Substantia nigra (tissue), 51 donors: ENCODE measurements at places on chromosomes 2 and 18.

GRCh38 chr2:129712676-129712985, 266.8 kb upstream of the RAB6C start:
- no peak for DNase-seq

DNA sequence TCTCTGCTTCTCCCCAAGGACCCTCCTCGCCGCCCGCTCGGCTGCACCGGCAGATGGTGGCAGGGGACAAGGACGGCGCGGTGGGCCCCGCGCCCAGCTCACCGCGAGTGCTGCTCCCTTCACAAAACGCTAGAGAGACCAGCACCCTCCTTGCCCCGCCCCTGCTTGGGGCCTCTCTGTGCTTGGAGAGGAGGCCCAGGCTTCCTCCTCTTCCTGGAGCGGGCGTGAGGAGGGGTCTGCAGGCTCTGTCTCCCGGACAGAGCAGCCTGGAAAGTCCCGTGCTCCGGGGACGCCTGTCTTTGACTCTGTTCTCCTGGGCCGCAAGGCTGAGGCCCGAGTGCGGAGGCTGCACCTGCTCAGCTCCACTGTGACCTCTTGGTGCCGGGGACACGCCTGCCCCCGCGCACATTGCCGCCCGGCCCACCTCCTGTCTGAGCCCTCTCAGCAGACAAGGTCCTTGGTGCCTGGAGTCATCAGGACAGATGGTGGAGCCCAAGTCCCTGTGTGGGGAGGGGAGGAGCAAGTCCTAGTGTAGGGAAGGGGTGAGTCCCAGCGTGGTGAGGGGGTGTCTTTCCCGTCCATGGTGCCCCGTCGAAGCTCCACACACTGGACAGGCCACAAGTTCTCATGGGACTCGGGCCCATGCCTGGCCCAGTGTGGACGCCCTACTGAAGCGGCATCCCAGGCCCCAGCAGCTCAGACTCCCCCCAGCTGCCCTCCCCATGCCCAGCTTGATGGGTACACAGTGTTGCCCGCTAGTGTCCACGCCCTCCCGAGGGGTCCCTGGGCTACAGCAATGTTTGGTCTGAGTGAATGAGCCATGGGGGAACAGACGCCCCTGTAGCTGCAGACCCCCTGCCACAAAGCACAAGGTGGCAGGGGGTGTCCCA, 33.8 kb downstream of the RTP5 start:
- no peak for DNase-seq

GRCh38 chr2:196453613-196454047, 185.9 kb upstream of the CCDC150 start:
- DNase-seq = no peak

GRCh38 chr18:31243740-31244512, 74.0 kb upstream of the DSG1 start:
- no peak for DNase-seq

GRCh38 chr2:40700231-40700954, 248.5 kb upstream of the SLC8A1 start:
- no peak for DNase-seq

DNA sequence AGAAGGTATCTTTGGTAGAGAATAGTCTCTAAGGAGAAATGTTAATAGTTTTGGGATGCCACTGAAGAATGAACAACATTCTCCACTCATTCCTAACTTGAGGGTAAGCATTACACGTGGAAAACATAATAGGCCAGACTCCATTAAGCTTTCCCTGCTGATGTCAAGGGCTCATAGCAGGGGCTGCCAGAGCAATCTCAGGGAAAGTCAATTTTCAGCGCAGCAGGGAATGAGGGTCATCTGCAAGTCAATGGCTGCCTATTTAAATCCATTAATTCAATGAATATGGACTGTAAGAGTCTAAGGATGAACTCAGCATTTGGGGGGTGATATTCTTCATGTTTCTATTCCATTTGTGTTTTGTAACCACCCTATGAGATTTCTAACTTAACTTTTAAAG, 144.2 kb upstream of the ARL4C start:
- DNase-seq = no peak

- no peak for DNase-seq
These were observed 124.2 kb downstream of the AGAP1 start for GRCh38 chr2:235618039-235618438.

GRCh38 chr2:230758566-230759480, 46.2 kb downstream of the CAB39 start:
- DNase-seq = no peak

DNA sequence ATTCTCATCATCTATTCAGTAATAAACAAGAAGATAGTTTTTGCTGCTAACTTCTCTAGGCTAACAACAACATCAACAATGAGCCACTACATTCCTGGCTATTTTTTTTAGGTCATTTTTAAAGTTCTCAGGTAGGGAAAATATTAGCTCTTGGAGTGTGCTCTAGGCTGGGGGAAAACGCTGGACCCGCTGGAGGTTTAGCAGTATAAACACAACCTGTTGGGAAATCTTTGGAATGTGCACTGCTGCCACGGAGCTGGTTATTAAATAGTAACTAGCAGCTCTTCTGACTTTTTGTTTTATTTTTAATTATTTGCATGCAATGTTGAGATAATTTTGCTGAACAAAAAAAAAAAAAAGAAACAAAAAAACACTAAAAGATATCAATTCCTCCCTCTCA, 892.1 kb upstream of the ACVR2A start:
- DNase-seq = no peak

DNA sequence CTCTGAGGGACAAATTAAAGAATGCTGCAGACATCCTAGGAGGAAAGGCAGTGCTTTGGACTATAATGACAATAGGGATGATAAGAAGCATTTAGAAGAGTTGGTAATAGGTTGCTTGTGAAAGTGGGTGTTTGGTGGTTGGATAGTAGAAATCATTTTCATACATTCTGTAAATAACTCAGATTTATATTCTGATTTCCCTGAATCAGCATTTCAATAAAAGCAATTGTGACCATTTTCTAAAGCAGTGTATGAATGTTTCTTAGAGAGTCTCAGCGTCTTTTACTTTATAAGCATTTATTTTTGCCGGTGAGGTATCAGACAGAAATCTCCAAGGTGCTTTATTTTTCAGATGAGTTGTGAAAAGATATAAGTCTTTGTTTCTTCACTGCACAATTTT, 1099.0 kb upstream of the LRRTM1 start:
- DNase-seq = no peak

GRCh38 chr2:203636588-203637470, 69.6 kb upstream of the CD28 start:
- no peak for DNase-seq

DNA sequence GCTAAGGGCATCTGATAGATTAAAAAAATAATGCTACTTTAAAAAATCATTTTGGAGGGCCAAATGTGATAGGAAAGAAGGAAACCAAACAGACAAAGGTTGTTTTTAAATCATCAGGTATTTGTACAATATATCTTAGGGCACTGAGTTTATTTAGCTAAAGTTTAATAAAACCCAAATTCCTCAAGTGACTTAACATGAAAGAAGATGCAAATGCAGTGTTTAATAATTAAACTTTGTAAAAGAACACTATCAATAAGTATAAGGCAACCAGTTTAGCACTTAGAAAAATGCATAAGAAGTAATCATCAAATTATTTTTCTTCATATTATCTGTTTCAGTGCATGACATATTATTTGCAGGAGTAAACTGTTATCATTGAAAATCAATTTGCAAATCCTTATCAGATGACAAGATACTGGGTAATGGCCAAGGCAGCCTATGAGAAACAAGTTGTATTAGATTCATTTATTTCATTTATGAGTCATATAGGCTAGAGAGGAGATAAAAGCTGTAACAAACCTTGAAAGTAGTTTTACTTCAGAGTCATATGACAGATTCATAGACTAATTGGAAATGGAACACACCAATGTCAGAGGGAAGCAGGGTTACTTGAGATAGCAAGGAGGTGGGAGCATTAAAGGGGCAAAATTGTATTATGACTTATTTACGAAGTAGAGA, 165.5 kb downstream of the GCA start:
- DNase-seq = no peak

- DNase-seq = no peak
These were observed 21.2 kb upstream of the ODC1 start for GRCh38 chr2:10469301-10469700.

DNA sequence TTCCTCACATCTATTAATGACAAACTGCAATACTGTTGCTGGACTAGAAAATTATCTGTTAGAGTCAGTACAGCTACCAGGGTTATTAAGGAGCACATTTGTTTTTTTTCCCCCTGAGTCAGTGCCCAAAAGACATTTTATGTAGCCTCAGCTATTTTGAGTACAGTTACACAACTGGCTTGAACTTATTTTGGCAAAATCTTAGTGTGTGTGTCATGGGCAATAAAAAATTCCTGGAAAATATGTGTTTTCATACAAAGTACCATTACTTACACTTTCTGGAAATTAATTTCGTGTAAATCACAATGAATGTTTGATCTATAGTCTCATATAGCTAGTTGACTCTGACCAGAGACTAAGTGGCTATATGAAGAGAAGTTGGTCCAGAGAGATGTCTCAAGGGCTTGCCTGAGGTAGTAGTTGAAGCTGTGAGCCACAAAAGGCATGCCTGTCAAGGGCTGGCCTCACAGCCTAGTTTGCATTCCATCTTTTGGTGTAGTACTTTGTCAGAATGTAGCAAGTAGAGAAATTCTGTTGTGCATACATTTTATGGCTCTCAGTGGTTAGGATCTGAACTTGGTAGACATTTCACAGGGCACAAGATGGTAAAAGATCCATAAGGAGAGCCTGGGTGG, 283.4 kb downstream of the MTX2 start:
- no peak for DNase-seq

DNA sequence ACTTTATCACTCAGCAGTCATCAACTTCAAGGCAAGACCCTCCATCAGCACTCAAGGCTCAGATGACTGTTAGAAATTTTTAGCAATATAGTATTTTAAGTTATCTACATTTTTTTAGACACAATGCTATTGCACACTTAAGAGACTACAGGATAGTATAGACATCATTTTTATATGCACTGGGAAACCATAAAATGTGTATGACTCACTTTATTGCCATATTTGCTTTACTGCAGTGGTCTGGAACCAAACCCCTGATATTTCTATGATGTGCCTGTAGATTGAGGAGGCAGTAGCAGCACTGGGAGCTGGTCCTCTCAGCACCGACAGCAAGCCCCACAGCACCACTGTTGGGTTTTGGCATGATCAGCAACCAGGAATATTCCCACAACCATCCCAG, 264.8 kb upstream of the HNRNPA3 start:
- DNase-seq = no peak

- DNase-seq = peak; percentile 51
These were observed 2.6 kb downstream of the TET3 start for GRCh38 chr2:73987109-73987947.

- no peak for DNase-seq
These were observed 60.7 kb downstream of the TET3 start for GRCh38 chr2:74045454-74045853.

GRCh38 chr2:197097578-197098366, 171.3 kb upstream of the PGAP1 start:
- no peak for DNase-seq

DNA sequence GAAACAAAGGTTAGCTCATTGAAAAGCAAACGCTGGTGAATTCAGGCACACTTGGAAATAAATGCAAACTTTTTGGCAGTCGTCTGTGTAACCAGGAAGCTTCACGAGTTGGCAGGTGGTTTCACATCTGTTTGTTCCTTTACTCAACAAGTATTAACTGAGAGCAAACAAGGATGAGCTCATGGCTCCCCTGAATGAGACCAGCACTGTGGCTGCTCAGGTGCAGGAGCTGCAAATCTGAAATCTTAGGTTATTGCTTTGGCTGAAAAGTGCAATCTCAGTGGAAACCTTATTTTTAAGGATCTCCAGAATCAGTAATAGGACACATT, 46.3 kb downstream of the SH3RF3 start:
- no peak for DNase-seq

- no peak for DNase-seq
These were observed 270.2 kb downstream of the TGIF1 start for GRCh38 chr18:3720159-3720558.

- no peak for DNase-seq
These were observed 8.4 kb upstream of the NMI start for GRCh38 chr2:151297882-151298281.

DNA sequence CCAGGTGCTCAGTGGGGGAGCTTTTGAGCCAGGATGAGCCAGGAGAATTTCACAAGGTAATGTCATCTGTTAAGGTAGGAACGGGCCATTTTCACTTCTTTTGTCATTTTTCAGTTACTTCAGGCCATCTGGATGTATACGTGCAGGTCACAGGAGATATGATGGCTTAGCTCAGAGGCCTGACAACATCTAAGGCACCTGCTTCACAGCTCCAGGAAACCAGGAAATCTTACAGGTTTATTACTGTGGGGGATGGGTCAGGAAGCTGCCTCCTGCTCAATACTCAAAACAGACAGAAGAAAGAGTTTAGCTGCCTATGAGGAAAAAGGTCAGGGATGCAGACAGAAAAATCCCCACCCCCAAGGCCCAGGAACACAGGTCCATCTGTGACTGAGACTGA, 364.3 kb upstream of the LRP1B start:
- DNase-seq = no peak

DNA sequence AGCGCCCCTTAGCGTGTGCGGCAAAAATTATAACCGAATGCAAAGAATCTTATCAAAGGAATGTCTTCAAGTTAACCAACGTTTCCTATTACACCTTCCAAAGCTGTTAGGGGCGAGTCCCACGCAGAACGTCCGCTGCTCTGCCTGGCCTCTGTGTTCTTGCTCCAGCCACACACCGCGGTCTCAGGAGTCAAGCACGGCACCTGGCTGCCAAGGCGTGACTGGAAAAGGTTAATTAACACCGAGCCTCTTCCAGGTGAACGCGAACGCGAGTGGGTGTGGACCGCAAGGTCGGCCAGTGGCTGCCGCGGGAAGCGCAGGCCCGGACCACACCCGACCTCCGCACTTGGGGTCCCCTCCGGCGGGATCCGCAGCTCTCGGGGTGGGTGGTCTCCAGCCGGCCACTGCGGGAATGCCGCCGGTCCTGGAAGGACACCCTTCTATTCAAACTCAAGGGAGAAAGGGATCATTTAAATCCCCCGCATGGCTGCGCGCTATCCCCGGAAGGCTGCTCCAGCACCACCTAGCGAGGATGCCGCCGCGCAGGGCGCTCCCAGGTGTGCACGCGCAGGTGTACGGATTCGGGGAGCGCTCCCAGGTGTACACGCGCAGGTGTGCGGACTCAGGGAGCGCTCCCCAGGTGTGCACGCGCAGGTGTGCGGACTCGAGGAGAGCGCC, 830 bp downstream of the CYB5A start:
- no peak for DNase-seq

DNA sequence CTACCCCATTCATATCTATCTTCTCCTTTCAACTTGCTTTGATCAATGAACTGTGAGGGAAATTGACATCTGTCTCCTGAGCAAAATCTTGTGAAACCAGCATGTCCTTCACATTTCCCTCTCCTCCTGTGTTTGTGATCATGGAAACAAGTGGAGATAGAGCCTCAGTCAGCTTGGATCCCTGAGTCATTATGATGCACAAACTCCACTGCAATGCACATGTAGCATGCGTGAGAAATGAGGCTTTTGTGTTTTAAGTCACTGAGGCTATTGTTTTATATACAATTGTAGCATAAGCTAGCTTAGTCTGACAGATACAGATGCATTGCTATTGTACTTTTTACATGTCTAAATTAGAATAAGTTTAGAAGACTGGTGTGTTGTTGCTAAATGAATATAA, 85.2 kb upstream of the HNMT start:
- no peak for DNase-seq
